ENCODE measurements at places on chromosomes 6 and 20.
A peak's percentile ranks its signal among the peaks of the same experiment; 100 is the strongest.

DNA sequence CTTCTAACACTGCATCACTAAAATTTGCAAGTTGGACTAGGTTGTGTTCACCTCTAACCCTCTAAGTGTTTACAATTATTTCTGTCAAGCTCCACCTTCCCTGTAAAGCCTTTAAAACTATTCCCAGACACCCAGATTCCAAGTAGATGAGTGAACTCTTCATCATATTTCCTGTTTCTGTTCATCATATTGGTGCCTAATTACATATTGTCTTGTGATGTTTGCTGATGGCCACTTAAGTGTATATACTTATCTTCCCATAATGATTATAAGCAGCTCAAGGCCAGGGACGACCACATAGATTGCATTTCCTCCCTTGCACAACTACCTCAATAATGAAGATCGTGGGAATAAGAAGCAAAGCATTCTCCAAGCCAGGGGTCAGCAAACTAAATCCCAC, 16.8 kb downstream of the TNFRSF21 start:
- DNase-seq, result no peak

DNA sequence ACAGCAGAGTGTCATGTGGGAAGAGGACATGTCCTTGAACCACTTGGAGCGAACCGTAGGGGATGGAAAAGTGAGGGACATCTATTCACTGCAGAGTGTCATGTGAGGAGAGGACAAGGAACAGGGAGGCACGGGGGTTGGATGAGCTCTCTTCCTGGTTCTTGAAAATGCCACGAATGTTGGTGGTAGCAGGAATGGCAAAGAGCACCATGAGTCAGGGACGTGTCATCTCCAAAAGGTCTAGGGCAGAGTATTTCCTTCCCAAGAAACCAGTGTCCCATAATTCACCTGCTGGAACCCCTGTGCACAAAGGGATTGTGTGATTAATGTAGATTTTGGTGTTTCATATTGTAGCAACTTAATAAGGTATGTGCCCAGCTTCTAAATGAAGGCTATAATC, 136.8 kb downstream of the BFSP1 start:
- DNase-seq, result no peak

DNA sequence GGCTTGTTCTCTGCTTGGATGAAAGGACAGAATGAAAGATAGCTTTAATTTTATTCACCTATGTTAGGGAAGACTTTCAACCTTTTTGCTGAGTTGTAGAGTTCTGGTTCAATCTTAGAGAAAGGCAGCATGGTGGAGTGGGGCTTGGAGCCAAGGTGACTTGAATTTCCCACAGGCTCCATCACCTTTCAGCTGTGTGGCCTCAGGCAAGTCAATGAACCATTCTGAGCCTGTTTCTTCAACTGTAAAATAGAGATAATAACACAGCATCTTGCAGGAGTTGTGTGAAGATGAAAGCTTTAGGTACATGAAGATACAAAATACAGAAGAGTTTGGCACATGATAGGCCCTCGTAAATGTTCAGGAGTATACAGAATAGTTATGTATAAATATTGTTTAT, 19.1 kb upstream of the DTNBP1 start:
- DNase-seq, result no peak

GRCh38 chr6:8400663-8401062, 34.7 kb downstream of the SLC35B3 start:
- no peak for DNase-seq

DNA sequence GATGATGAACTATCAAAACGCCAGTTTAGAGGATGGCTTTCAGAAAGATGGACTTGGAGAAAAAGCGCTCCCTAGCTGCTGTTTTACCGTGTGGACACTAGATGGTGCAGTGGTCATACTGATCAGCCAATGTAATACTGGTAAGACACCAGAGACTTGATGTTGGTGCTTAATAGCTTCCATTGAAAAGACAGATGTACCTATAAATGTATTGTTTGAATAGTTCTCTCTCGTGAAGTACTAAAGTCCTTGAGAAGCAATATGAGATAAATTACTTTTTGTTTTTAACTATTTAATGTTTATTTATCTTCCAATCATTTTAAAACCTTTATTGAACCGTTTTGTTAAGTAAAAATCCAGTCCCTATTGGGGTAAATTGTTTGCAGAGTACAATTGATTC, 63.9 kb upstream of the FUCA2 start:
- peak; percentile 75 for DNase-seq

- peak; percentile 91 for DNase-seq
Measured at GRCh38 chr20:52201395-52201794, 9.8 kb upstream of the ZFP64 start.
